ENCODE measurements at places on chromosomes 6 and 20.

GRCh38 chr6:146915671-146916127, 288.5 kb upstream of the STXBP5 start:
- DNase-seq, result no peak

DNA sequence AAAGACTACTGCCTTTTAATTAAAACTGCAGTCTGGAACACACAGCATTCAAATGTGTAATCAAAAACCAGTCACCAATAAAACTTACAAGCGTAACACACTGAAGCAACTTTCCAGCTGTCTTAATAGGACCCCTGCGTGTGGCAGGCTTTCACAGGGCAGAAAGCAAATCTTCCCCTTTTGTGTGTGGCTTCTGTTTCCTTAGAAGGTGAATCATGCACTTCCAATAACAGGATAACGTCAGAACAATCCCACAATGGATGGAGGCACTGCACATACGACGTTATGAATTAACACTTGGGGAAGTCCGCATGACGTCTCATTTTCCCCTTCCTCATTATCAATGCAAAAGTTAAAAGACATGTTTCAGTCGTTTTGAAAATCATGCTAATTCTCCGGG, 44.8 kb downstream of the INSM1 start:
- DNase-seq, result no peak

- DNase-seq, result no peak
Measured at GRCh38 chr20:50543326-50543725, 33.1 kb downstream of the PTPN1 start.

- DNase-seq, result no peak
Measured at GRCh38 chr6:33078919-33079521, 3.2 kb downstream of the HLA-DPB1 start.

GRCh38 chr6:20334962-20335361, 66.7 kb upstream of the E2F3 start:
- DNase-seq, result no peak

DNA sequence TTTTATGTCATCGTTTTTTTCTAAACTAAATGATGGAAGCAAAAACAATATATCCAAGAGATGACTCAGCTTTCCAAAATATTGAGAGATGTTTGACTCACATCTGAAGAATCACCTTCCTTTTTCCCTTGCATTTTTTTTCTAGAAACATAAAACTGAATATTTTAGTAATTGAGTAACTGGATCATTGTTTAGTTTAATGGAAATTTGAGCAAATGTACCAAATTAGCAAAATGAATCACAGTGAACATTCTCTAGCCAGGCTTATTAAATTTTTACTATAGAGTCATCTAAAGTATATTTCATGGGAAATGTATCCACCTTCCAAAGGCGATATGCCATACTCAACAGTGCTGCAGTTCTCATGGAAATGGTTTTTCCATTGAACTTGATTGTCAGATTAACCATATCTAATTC, 145.5 kb downstream of the TENT5A start:
- DNase-seq, result no peak

- no peak for DNase-seq
Measured at GRCh38 chr6:32427934-32428474, 11.7 kb upstream of the HLA-DRA start.

DNA sequence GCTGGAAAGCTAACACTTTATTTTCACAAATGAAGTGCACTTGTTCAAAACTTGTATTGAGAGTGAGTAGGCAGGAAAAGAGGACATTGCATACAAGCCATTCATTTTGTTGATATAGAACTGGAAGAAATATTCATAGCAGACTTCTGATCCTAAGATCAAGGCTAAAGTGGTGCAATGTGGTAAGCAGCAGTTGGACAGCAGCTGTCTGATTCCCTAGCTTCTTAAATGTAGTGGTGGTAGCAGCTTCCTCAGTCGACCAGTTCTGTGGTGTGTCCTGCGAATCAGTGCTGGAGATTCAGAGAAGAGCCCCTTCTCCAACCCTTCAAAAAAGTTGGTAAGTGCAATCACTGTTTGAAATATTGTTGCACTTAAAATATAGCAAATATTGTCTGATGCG, 281.7 kb upstream of the GJE1 start:
- no peak for DNase-seq

GRCh38 chr20:47272893-47273590, 83.5 kb downstream of the ZMYND8 start:
- DNase-seq, result no peak

DNA sequence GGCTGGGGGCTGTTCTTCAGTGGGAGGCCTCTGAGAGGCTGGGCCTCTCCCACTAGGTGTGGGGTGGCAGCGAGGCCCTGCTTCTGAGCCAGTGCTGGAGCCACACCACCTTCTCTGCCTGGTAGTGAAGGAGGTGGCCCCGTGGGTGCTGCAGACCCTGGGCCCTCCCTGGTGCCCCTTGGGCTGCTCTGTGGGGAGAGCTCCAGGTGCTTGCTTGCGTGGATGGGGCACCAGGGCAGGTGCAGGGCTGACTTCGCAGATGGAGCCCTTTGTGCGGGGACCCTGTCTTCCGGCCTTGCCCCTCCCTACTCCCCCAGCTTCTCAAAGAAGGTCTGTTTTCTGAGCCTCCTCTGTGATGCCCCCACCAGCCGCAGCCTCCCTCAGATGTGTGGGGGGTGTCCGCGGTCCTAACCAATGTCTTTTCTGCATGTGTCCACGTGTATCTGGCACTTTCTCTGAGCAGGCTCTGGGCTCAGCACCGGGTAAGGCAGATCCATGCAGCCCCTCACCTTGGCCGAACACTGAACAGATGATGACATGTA, 17.2 kb upstream of the MYT1 start:
- DNase-seq, result no peak

DNA sequence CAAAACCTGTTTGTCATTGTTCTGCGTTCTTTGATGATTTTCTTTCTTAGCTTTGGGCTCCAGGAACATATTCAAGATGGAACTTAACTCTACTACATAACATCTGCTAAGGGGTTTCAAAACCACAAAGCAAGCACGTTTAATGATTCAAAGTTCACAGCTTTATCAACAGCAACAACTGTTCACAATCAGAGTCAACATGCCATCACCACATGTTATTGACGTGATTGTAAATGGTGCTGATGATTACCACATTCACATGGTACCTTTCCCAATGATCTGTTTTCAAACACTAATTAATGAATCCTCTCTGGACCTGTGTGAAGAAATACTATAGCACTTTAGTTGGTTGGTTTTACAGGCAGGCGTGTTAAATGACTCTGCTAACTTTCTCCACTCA, 180.6 kb upstream of the CEP162 start:
- no peak for DNase-seq

DNA sequence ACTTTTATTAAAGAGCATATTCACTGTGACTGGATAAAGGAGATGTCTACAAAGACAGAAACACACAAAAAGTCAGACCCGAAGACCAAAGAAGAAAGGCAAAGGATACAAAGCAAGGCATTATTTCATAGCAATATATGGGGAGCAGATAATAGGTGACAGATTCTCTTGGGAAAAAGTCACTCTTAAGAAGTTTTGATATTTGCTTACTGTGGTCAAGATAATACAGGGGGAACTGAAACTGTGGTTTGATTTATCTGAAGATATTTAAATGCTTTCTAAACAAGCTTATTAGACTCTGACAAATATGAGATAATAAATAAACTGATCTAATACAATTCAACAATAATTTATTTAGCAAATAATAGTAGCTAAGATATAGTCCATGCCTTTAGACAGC, 14.7 kb downstream of the CYP39A1 start:
- DNase-seq, result no peak

DNA sequence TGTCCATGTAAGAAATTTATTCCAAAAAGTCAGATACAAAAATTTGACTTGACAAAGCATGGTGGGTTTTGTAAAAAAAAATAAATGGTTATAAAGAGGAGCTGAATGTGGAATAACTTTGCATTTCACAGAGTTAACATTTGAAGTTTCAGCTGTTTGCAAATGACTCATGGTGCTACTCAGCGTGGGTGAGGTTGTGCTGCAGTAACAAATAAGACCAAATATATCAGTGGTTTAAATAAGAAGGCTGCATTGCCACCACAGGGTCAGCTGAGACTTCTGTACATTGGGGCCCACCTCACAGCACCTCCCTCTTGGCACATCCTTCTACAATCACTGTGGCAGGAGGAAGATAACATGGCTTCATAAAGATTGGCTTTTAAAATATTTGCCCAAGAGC, 272.5 kb upstream of the SULF2 start:
- no peak for DNase-seq

- no peak for DNase-seq
Measured at GRCh38 chr20:4060856-4061695, 45.7 kb upstream of the RNF24 start.

- DNase-seq, result no peak
Measured at GRCh38 chr20:19809505-19809904, 51.4 kb downstream of the RIN2 start.

DNA sequence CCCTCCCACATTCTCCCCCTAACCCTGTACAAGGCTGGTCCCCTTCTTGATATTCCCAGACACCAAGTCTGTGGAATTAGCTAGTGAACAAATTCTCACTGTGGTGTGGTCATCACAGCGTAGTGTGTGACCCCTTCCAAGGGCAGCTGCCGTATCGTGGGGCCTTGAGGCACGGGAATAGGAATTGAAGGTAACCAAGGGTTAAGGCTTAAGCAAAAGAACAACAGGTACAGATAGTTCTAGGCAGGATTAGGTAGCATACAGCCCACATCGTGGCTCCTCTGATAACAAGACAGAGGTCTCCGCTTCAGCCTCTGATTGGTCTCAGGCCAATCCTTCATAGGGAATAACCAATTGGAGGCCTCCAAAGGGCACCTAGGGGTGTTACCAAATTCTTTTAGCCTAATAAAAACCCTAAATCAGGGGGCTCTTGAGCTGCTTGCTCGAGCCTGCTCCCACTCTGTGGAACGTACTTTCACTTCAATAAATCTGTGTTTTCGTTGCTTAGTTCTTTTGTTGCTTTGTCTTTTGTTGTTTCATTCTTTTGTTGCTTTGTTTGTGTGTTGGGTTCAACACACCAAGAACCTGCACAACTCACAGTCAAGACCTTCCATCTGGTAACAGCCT, 64.7 kb downstream of the GPR6 start:
- DNase-seq, result no peak

DNA sequence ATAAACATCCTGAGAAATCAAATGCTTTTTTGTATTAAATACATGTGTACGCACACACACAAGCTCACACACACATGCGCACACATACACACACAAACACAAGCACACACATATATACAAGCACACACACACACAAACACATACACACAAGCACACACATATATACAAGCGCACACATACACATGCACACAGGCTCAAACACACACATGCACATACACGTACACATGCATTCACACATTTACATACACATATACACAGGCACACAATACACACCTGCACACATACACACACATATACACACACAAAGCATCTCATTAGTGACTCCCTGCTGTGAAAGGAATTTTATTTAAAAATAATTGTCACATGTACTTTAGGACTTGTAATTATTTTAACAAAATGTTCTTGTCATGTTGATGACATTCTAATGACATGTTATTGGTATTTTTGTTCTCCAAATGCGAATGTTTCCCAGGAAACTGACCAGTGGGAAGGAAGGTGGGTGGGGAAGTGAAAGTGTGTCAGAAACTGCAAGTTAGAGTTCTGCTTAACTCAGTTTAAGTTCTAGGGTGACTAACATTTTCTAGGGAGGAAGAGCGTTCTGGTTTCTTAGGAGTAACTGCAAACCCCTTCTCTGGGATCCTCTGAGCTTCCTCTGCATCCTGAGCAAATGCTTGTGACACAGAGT, 113.9 kb upstream of the ZNF217 start:
- DNase-seq, result no peak

GRCh38 chr6:44152109-44152461, 6.5 kb upstream of the CAPN11 start:
- no peak for DNase-seq

DNA sequence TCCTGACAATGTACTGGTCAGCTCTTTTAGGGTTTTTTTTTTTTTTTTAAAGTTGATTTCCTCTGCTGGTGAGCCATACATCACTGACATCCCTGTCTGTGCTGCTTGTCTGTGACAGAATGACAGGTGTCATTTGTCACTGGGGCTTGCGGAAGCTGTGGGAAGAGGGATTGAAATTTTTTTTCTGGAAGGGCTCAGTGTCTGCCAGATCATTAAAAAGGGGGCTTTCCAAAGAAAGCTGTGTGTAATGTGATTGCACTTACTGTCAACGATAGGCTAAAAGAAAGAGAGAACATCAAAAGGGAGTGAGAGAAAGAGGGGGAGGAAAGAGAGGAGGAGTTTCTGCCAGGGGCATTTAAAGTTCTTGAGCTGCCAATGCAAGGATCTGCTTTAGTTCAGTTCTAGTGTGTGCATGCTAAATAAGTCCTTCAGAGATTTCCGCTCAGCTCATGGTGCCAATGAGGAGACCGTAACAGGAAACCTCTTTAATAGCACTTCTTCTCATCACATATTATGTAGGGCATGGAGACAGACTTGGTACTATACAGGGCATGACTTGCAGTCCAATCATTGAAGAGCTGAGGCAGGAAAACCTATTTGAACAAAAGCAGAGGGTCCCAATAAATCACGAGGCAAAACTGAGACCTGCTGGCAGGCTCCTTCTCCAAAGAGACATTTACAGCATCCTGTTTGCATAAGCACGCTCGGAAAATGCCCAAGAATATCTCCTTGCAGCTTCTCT, 177.2 kb downstream of the TSHZ2 start:
- no peak for DNase-seq

DNA sequence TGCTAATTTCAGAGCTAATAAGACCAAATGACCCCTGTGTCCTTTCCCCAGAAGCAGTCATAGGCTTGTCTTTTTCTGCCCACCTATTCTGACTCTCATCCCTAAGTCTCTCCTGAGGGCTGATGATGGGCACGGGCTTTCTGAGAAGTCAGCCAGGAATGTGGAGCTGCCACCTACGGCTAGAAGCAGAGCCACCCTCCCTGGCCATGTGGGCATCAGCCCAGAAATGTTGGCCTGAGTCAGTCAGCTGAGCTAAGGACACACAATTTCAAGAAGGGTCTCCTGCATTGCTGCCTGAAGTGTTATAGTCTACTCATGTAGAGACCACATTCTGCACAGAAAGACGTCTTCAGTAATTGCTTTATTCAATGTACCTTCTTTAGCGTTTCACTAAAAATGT, 17.1 kb downstream of the MYLIP start:
- DNase-seq, result no peak

- DNase-seq, result no peak
Measured at GRCh38 chr6:156943816-156944215, 166.6 kb downstream of the ARID1B start.

GRCh38 chr20:32031007-32031958, 20.8 kb upstream of the HCK start:
- DNase-seq, result peak; percentile 69

GRCh38 chr6:29510746-29511300, 23.1 kb upstream of the MAS1L start:
- no peak for DNase-seq

DNA sequence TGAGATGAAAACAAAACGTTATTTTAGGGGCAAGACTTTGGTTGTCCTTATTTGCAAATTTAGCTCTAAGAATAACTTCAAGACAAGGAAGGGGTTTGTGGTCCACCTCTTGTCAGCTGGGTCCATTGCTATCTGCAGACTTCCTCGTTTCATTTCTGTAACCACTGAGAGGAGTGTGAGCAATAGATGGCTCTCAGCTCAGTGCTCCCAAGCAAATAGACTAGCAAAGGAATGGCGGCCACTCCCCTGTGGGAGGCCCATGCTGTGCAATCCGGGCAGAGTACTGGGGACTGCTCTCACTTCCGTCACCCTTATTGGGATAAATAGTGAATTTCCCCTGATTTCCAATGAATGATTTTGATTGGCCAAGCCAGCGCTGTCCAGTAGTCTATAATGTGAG, 176.6 kb downstream of the ZDHHC14 start:
- DNase-seq, result no peak

All from CD8-positive, alpha-beta memory T cell (primary cell).